ENCODE measurements at places on chromosomes 6 and 20.
A peak's percentile ranks its signal among the peaks of the same experiment; 100 is the strongest.

- no peak for DNase-seq
Measured at GRCh38 chr20:24169256-24169655, 180.7 kb upstream of the GGTLC1 start.

DNA sequence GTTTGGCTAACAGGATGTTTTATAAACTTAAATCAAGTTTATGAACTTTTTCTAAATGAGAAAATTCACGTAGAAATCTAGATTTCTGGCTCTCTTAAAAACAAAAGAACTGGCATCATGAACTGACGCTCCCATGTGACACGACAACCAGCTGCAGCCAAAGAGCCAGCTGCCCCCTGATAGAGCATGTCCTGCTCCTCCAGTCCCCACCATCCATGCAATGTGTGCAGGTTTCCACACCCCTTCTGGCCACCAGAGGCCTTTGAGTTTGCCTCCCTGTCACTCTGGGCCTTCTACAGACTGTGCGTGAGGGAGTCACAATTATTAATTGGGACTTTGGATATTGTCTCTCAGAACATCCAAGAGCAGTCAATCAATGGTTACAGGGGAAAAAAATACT, 1.6 kb upstream of the GPLD1 start:
- DNase-seq: no peak

GRCh38 chr6:79466207-79466834, 70.9 kb downstream of the LCA5 start:
- DNase-seq: peak; percentile 33

- peak; percentile 99 for DNase-seq
Measured at GRCh38 chr20:37336369-37337207, 9.4 kb upstream of the SRC start.

DNA sequence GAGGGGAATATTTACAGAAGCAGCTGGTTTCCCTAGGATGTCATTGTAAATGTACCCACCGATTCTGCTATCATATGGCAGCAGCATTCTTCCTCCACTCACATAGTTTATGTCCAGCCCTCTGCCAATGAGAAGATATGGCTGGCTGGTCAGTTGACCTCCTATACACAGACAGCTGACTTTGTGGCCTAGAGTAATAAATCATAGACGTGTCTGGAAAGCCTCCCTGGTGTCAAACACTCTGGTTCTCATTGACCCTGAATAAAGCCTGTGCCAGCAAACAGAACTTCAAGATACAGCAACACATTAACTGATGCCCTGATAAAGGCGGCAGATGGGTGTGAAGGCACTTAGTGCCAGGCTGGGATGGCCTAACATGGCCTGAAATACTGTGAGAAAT, 52.6 kb downstream of the GPR63 start:
- no peak for DNase-seq

- DNase-seq: peak; percentile 10
Measured at GRCh38 chr6:13178107-13178506, 150.2 kb downstream of the TBC1D7 start.

- DNase-seq: no peak
Measured at GRCh38 chr6:14867802-14868201, 378.1 kb upstream of the JARID2 start.

- no peak for DNase-seq
Measured at GRCh38 chr6:148407372-148407771, 64.7 kb downstream of the SASH1 start.

- DNase-seq: peak; percentile 1
Measured at GRCh38 chr20:44319839-44320422, 8.9 kb upstream of the FITM2 start.

GRCh38 chr6:134458857-134459657, 141.1 kb upstream of the SGK1 start:
- DNase-seq: peak; percentile 62

DNA sequence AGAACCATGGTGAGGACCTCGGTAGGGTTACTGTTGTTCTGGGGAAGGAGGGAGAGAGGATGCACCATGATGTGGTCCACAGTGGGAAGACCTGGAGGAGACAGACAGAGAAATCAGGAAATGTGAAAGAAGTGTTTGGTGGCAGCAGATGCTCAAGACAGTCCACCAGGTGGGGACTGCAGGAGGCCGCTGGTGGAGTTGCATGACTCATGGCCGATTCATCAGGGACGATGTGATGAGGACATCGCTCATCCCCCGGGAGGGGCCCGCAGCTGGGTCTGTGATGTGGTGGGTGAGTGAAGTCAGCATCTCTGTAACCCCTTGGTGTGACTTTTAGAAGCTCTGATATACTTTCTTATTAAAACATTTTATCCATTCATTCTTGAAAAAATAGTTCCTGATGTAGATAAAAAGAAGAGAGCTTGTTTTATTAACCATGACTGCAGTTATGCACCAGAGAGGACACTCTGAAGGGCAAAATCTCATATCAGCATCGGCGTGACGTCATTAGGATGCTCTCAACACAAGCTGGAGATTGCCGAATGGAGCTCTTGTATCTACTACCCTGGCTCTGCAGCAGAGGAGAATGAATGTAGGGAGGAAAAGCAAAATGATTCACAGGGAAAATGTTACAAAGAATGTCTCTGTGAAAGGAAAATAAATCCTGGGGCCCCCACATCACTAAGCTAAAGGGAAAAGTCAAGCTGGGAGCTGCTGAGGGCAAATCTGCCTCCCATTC, 71.2 kb downstream of the RAMACL start:
- no peak for DNase-seq

DNA sequence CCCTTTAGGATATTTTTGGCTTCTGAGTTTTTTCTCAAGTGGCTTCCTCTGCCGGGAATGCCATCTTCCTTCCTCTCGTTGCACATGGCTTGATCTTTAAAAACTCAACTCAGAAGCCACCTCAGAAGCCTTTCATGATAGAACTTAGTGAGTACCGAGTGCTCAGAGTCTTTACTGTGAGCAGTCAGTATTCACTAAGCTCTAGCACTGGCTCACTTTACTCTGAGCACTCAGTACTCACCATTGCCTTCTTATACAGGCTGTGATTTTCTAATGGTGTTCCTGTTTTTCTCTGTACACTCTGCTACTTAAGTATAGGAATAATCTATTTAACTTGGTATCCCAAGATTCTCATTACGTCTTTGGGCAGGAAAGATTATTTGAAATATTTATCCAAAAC, 116.2 kb downstream of the PFDN4 start:
- DNase-seq: no peak

DNA sequence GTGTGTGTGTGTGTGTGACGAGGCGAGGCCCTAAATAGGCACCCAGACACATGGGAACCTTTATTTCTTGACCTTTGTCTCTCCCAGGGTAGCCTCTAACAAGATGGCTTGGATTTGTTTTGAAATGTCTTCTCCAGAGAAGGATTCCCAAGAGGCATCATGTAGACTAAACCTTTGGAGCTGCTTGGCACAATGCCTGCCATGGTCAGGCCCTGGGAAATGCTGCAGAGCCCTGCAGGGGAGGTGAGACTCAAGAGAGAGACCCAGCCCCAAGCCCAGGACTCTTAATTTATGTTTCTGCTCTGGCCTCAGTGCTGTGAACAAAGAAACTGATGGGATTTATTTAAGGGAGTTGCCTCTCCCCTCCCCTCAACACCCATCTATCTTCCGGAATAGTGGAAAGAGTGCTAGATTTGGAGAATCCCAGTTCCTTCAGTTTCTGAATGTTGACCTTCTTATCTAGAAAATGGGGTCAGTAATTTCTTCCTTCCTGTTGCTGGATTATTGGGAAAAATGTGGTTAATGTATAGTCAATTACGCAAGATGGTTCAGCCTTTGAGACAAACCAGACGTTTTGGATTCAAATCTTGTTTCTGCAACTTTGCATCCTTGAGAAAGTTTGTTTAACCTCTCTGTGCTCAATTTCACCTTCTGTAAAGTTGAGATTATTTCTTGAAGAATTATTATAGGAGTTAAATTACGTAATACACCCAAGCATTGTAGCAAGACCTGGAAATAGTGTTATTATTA, 434.8 kb downstream of the MAFB start:
- no peak for DNase-seq

- no peak for DNase-seq
Measured at GRCh38 chr6:158328952-158329351, 16.7 kb downstream of the TULP4 start.

GRCh38 chr6:6993503-6994237, 114.1 kb upstream of the RREB1 start:
- no peak for DNase-seq

DNA sequence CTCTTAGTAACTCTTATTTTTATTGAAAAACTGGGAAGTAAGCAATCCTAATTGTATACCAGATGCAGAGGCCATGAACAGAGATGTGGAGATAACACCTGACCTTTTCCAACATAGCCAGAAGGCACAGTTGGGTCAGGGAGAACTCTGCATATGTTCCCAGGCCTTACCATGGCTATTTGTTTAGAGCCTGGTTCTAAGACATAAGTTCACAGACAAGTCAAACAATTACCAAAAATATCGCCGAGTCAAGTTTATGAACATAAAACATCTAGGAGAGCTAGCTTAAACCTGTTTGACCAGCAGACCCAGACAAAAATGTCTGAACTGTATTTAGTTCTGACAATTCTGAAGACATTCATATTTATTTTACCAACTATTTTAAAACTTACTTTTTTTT, 26.7 kb upstream of the IYD start:
- no peak for DNase-seq

GRCh38 chr20:41701588-41702348, 83.6 kb upstream of the CHD6 start:
- DNase-seq: no peak

DNA sequence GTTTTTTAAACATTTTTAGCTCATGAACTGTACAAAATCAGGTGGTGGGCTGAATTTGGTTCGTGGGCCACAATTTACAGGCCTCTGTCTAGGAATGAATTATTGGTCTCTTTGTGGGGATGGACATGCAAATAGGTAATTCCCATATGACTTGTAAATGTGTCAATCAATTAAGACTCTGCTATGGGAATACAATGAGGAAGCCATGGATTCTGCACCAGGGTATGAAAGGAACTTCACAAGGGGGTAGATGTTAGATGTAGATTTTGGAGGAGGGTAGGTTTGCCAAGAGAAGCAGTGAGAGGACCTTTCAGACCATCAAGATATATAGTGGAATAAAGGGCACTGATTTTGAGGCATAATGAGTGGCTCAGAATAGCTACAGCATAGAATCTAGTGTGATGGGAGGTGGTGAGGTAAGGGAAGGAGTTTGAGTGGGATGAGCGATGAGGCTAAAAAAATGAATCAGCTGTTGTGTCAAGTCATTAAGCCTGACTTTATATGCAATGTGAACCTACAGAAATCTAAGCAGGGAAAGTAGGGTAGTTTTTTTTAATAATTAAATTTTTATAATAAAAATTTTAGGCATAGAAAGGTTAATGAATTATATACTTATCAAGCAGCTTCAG, 32.6 kb upstream of the RNF182 start:
- no peak for DNase-seq

DNA sequence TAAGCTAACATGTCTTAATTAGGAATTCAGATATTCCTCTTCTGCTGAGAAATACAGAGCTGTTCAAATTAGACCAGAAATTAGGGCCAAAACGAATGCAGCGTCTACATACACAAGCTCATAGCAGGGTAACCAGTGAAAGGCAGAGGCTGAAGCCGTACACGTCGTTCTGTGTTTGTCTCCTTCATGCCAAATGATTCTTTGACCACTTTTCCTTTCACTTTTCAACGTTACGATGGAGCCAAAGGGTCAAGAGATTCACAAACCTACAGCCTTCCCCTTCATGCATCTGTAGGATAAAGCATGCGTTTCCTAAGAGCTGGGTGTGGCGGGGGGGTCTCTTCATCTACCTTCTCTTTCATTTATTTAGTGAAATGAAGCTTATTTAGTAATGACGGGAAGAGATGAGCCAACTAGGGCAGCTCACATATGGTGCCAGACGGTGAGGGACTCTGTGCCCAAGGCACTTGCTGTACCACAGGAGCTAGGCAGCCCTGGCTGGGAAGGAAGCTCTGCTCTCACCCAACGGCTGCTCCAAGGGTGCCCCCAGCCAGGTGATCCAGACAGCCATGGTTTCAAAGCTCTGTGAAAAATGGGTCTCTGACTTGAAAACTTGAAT, 178.0 kb downstream of the ATXN1 start:
- DNase-seq: no peak

DNA sequence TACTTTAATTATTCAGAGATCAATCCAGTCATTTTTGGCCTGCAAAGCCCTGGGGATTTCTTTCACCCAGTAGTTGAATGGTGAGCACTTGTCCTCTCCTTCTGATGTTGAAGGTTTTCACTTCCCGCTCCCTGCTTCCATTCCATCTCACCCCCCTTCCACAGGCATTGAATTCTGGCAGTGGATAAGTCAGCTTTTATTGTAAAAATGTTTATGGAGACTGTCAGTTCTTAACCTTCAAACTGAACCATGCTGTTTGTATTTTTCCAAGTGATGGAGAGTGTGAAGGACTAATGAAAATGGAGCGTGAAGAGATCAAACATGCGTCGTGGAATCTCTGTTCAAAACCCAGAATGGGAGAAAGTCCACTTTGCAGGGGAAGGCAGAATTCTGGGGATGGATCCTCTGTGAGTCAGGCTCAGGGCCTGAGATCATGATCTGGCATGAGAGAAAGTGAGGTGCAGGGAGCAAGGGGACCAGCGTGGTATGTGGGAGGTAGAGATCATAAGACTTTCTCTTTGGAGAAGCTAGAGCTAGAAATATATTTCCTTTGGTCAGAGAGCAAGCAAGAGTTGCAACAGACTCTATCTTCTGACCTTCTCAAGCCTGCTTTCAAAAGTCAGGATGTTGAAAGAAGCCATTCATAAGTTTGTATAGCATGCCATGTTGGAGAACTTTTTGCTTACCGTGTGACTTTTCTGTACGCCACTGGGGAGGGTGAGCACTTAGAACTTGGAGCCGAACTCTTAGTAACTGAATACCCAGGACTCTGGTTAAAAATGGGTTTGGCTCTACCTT, 30.2 kb downstream of the ISM1 start:
- DNase-seq: peak; percentile 60

DNA sequence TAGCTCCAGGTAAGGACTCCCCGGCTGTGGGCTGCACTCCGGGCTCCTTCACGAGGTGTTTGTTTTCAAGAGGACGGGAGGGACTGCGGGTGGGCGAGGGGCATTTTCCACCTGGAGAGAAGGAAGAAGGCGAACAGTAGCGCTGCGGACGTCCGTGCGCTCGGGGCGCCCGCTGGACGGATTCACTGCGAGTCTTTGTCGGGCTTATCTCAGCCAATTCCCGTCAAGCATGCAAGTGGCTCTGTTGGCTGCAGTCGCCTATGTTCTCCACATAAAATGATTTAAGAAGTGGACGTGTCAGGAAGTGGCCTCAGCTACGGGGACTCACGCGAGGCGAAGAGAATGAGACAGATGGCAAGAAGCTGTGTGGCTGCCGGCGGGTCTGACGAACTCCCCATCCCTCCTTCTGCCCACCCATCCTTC, 332 bp downstream of the GRIK2 start:
- DNase-seq: no peak
